ENCODE measurements at places on chromosomes 7 and 10.

DNA sequence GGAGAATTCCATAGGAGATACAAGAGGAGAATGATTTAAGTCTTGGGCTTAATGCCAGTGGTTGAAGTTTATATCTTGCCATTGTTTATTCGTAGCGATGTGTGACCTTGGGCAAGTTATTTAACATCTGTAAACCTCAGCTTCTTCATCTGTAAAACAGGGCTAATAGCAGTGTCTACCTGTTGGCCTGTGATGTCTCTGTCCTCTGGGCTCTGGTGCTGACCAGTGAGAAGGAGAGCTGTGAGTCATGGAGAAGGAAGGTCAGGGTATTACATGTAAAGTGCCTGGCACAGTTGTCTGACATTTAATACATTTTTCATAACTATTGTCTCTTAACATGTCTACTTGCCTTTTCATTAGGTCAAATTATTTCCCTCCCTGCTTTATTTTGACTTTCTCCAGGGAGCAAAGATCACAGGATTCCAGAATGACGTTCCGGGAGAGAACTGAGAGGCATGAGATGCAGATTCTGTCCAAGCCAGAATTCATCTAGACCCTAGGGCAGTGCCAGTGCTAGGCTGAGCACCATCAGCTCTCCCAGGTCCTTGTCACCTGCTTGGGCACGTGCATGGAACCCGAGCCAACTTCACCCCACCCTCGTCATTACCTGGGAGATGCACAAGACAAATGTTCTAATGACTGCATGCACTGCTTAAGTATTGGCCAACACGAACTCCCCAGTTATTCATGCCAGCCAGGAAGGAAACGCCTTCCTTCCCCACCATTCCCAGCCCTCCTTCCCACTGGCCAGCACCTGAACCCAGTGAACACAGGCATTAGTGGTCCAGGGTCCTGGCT is 187.9 kb downstream of the DPY19L1 start:
- no peak for DNase-seq

DNA sequence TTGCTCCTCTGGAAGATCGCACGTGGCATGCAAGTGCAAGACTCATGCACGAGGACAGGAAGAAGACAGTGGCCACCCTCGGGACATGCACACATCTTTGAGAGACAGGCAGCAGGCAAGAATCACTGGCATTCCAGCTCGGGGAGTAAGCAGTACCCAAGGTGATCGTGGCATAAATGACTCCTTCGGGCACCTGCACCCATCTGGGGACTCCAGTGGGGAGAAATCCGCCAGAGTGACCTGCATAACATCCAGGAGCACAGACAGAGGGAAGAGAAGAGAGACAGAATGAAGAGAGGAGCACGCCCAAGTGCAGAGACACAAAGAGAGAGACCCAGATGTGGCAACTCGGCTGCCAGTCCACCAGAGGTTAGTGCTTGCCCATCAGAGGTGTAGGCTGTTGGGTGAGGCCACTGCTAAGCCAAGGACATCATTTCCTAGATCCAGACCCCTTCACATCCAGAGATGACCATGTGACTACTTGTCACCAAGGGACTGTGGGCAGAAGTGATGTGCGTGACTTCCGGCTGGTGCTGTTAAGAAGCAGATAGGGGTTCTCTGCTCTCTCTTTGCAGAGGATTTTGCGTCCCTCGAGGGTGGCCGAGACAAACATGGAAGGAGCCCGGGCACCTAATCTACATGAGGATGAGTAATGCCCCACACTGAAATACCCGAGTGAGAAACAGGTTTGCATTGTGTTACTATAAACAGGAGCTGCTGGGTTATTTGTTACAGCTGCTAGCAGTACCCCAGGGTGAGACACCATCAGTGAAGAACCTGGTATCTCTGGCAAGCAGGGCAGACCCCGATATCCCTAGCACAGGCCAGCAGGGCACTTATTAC is 80.6 kb downstream of the VWA2 start:
- no peak for DNase-seq

- DNase-seq, result no peak
Observed at GRCh38 chr7:6475433-6476186, 27.9 kb upstream of the DAGLB start.

DNA sequence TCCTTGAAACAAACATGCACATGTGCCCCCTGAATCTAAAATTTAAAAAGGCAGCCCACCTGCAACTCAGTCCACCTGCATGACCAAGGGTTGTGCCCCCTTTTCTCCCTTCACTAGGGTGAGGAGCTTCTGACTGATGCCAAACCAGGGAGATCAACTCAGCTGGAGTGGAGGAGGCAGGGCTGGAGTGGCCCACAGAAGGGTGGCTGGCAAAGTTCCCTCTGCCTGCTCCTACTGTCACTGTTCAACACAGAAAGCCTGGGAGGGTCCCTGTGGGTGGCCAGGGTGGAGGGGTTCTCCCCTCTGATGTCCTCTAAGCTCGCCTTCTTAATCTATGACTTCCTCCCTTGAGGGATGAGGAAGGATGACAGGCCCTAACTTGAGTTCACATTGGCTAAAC is 55.7 kb upstream of the ANTXRL start:
- no peak for DNase-seq

DNA sequence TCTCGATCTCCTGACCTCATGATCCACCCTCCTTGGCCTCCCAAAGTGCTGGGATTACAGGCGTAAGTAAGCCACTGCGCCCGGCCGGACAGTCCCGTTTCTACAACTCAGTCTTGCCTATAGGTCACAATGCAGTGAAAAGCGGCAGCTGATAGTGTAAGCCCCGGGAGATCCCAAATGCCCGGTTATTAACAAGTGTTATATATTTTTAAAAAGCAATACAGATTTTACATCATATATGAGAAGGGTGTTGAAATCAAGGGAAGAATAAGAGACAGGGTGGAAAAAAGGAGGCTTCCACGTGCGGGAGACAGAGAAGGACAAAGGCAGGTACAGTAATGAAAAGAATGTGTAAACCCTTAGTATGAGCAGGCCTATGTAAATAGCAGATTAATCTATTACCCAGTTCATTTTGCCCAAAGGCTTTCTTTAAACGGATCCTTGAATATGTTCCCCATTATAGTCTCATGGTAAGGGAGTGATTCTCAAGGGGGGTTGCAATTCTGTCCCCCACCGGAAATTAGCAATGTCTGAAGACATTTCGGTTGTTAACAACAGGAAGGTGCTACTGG is 170.8 kb downstream of the PDE1C start:
- DNase-seq, result no peak

GRCh38 chr7:141387521-141388217 is 163.5 kb upstream of the AGK start:
- no peak for DNase-seq

DNA sequence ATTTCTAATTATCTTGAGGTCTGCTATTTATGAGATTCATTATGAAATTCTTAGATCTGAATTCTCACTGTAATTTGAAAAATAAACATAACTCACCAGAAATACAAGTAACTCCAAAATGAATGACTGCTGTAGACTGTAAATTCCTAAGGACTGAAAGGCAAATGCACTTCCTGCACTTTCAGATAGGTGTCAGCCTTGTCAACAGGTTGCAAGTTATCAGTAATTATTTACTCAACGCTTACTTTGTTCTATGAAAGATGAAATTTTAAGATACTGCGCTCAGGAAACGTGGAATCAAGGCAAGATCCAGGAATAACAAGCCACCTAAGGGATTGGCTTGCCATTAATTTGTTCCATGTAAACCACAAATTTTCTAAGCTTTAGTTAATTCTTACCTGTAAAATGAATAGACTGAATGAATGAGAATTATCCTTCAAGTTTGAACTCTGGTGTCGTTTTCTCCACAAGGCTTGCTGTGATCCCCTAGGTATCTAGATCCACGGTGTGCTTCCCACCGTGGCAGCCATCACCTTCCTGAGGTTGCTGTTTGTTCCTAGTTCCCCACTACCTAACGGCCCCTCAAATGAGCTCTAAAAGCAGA is 12.6 kb downstream of the DHX32 start:
- no peak for DNase-seq

DNA sequence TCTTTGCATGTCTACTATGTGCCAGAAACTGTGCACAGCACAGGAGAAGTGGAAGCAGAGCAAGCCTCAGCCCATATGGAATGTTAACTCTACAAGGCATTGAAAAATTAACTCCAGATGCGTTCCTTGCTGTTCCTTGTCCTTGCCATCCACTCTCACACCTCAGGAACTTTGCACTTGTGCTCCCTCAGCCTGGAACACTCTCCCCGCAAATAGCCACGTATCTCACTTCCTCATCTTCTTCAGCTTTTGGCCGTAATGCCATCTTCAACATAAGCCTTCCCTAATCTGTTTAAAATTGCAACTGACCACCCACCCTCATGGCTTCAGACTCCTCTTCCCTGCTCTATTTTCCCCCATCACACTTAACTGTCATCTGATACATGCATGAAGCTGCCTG is 83.2 kb upstream of the CAPZA2 start:
- DNase-seq, result no peak

DNA sequence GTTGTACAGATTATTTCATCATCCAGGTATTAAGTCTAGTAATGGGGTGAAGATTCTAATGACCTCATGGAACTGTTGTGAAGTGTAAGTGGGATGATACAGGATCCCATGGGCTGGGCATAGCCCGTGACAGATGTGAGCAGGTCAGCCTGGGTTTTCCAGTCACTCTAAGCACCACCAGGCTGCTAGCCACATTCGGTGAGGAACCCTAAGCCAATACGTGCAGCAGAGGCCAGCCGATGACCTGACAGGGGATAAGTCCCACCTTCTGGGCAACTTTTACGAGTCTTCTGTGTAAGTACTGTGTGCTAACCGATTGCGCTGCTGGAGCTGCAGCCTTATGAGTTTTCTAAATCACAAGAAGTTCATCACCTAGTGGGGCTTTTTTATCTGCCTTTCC is 7.3 kb downstream of the ZNF503 start:
- DNase-seq, result no peak

All from bone marrow (tissue), 2 donors.